ENCODE measurements at places on chromosomes 1 and 21. TPM values are rescaled to one million over a fixed set of nuclear protein-coding genes. Genes with fewer than 3 reads are reported as not detected.

HSF2BP gene
- total RNA-seq: 0.16 TPM

PAQR6 gene
- total RNA-seq: 6.9 TPM

EPHA10 gene
- 0.71 TPM for total RNA-seq

TDRD10 gene
- 0.68 TPM for total RNA-seq

DNA sequence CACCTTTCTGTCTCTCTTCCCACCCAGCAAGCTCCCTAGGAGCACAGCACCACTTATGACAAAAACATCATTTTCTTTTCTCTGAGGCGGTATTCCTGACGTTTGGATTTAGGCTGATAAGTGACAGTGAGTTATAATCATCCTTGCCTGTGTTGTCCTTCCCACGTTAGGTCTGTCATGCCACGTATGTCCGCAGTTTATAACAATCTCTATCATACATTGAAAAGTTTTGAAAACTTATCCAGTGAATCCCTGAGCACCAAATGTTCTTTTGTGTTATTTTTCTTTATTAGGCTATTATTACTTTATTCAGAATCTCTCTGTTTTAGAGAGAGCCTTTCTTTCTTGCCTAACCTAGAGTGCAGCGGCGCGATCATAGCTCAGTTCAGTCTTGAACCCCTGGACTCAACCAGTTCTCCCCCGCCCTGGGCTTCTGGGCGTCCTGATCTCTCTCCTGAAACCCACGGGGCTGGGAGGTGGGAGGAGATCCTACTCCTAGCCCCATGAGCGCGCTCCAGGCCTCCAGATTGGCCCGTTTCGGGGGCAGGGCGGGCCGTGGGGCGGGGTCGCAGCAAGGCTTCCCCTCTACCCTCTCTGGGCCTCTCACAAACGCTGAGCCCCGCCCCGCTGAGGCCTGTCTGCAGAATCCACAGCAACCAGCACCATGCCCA is at the start of gene GSTM2:
Gene GSTM2 (plus strand): TSS at position 606 of the 671 bp plus-strand sequence. CDS start 59 bp downstream, at position 665.
- peak; percentile 97 for DNase-seq

DNA sequence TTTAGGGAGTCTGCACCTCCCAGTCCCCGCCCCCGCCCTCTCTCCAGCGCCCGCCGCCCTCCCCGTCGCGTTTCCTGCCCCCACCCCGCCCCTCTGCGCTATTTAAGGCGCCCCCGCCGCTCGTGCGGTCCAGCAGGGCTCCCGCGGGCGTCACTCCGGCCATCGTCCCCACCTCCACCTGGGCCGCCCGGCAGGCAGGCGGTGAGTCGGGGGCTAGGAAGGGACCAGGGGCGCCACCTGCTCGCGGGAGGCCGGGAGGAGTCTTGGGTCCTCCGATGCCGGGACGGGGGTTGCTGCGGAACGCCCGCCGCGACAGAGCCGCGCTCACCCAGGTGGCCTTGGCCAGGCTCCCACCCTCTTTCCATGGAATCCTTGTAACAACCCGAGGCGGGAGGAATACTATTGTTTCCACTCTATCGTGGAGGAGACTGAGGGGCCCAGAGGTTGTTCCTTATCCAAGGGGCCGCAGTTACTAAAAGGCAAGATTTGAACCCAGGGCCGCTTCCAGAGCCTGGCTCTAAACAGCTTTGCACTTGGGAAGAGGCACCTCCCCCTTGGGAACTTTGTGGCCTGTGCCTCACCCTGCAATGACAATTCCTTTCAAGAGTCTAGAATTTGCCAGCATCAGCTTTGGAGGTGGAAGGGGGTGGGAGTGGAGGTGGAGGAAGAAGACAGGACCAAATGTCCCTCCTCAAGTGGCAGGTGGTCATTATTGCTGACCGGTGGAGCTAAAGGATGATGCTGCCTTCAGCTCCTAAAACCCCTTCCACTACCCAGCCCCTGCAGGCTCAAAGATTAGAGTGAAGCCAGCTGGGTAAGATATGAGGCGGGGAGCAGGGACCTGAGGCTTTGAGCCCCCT is at the start of gene GJA4:
Gene GJA4 (plus strand): TSS at position 132 of the 860 bp plus-strand sequence. CDS start 1,215 bp downstream, outside the sequence.
- DNase-seq: no peak

DNA sequence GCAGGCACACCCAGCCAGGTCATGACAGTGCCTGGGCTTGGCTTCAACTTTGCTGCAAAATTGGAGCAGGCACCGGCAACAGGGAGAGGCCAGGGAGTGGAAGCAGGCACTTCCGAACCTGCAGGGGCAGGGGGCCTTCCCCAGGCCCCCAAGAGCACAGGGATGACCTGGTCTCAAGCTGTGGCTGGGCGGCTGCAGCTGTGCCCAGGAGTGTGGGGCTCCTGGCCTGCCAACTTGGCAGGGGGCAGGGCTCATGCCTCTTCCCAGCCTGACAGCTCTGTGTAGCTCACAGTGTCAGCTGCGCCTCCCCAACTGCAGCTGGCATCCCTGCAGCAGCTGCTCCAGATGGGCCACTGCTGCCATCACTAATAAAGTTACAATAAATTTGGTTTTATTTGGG is 51.5 kb upstream of the SCYL3 start:
- peak; percentile 53 for DNase-seq

DNA sequence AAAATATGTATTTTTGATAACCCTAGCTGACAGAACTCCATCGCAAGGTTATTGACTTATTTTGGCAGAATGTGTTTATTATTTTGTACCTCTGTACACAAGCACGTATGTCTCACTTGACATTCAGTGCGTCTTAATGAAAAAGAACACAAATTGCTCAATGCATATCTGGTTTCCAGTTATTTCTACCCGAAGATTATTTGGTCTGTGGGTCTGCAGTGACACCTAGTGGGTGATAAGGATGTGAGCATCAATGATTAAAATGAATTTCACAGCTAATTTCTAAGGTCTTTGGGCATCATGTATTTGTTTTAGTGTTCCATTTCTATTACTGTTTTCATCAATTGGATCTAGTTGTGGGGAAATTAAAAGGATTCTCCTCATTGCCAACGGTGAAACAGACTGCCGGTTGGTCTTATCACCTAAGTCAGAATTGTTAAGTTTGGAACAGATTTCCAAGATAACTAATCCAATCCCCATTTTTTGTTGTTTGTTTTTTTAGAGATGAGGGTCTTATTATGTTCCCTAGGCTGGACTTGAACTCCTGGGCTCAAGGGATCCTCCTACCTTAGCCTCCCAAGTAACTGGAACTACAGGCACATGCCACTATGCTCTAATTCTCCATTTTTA is 13.9 kb downstream of the DDX20 start:
- DNase-seq: no peak

GRCh38 chr1:98073823-98074222 is 153.0 kb upstream of the DPYD start:
- no peak for DNase-seq
